Progenitor cell of endocrine pancreas (in vitro differentiated cells): ENCODE measurements at places on chromosomes 11 and 22.
A peak's percentile ranks its signal among the peaks of the same experiment; 100 is the strongest.

DNA sequence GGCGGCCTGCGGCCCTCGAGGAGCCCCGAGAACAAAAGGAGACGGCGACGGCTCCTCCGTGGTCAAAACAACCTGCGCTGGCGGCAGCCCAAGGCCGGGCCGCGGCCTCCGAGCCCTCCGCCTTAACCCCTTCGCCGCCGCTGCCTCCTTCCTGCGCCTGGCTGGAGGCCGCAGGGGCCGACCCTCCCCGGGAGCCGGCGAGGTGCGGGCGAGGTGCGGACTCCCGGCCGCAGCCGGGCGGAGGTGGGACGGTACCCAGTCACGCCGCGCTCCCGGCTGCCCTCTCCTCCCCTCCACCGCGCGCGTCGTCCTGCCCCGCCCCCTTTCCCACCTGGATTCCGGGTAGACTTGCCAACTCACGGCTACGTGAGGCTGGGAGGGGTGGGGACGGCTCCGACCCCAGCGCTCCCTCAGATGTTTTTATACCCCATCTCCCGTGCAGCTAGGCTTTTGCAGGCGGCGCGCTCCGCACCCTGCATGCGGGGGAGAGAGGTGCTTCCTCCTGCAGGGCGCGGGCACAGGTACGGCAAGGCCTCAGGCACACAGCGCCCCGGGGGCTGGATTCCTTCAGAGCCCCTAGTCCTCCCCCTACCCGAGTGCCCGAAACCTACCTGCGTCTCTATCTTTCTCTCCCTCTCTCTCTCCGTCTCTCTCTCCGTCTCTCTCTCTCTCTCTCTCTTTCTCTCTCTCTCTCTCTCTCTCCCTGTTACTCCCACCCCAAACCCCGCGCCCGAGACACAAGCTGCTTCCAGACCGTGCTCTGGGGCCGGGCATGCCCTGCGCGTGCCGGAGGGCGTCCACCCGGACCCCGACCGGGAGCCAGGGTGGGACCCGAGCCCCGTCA, 2.0 kb downstream of the PDGFB start:
- peak; percentile 54 for DNase-seq

- DNase-seq = no peak
Observed at GRCh38 chr11:108289699-108290098, 66.8 kb downstream of the ATM start.

GRCh38 chr11:83206221-83206620, 12.7 kb downstream of the ANKRD42 start:
- no peak for DNase-seq

DNA sequence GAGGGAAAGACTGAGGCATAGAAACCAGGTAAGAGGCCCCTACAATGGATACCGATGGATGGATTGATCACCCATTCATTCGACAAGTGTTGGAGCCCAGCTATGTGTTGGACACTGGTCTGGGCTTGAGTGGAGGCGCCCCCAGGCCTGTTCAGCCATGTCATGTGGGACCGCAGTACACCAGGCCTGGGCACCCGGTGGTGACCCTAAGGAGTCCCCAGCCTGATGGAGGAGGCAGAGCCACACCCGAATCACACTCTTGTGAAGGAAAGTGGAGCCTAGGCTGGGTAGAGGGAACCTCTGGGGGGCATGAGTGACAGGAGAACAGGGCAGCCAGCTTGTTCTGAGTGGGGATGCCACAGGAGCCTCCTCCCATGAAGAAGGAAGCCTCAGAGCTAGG, 10.2 kb downstream of the CACNA1I start:
- DNase-seq = no peak

GRCh38 chr11:444396-445144, 2.8 kb upstream of the ANO9 start:
- DNase-seq = no peak

GRCh38 chr11:46450846-46451477, 59.4 kb upstream of the CHRM4 start:
- DNase-seq = no peak

DNA sequence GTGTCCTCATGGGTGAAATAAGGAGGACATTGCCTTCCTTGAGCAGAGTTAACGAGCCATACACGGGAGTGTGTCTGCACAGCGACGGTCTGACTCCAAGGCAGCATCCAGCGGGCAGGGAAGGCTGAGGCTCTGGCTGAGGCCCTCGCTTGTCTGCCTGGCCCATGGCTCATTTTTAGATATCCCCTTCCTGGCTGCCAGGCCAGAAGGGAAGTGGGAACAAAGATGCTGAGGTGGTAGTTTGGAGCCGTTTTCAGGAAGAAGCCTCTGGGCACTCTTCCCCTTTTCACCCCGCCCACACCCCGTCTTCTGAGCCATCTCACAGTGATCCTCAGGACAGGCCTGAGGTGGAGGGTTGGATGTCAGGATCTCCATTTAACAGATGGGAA, 3.0 kb upstream of the SLCO2B1 start:
- no peak for DNase-seq

DNA sequence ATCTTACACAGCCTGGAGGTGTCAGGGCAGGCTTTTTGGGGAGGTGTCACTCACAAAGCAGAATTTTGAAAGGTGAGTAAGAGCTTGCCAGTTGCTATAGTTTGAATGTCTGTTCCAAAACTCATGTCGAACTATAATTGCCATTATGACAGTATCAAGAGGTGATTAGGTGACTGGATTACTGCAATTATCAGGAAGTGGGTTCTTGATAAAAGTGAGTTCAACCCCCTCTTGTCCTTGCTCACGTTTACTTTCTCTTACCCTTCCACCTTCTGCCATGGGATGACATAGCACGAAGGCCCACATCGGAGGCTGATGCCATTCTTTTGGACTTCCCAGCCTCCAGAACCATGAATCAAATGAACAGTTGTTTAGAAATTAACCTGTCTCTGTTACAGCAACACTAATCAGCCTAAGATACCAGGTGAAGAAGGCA, 4.7 kb upstream of the C11orf86 start:
- DNase-seq = no peak

DNA sequence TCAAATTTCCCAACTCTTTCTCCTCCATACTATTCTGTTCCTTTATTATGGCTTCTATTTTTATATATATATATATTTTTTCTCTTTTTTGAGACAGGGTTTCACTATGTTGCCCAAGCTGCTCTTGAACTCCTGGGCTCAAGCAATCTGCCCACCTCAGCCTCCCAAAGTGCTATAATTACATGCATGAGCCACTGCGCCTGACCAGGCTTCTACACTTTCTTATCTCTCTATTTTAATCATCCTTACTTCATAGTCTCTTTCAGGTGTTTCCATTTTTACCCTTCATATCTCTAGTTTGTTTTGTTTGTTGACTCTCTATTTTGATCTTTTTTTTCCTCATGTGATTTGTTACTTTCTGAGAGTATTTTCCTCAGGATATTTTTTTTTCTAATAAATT, 19.8 kb downstream of the GVQW3 start:
- DNase-seq = no peak

GRCh38 chr11:105878510-105878909, 143.5 kb downstream of the MSANTD4 start:
- no peak for DNase-seq

GRCh38 chr11:126599217-126599897, 243.9 kb downstream of the ST3GAL4 start:
- no peak for DNase-seq

- DNase-seq = no peak
Observed at GRCh38 chr11:34626393-34626792, 5.5 kb downstream of the EHF start.

DNA sequence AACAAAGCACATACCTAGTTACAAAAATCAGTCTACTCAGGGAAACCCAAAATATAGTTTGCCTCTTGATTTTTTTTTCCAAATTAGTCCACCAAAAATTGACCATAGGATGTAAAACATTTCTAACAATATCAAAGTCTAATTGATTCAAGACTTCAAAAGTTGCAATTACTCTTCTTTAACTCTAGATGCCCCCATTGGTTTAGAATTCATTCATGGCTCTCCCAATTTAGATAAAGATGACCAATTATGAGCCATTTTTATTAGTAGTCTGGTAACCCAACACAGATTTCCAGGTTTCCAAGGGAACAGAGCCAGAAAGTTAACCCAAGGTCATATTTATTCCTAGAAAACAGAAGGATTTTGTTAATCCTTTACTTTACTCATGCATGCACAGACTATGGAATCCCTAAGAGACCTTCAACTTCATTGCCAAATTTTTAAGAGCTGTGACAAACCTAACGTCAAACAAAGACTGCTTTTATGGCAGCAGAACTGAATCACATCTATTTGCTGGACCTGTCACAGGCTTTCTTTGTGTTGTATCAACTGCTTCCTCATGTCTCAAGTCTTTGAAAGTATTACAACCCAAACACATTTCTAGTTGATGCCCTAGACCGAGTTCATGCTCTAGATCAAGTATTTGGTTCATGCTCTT, 55.3 kb downstream of the C22orf42 start:
- no peak for DNase-seq

- DNase-seq = no peak
Observed at GRCh38 chr11:88326099-88326498, 11.4 kb downstream of the CTSC start.

- DNase-seq = no peak
Observed at GRCh38 chr22:43526946-43527345, 115.1 kb downstream of the MPPED1 start.

- DNase-seq = no peak
Observed at GRCh38 chr11:70497536-70498075, 99.3 kb downstream of the CTTN start.

DNA sequence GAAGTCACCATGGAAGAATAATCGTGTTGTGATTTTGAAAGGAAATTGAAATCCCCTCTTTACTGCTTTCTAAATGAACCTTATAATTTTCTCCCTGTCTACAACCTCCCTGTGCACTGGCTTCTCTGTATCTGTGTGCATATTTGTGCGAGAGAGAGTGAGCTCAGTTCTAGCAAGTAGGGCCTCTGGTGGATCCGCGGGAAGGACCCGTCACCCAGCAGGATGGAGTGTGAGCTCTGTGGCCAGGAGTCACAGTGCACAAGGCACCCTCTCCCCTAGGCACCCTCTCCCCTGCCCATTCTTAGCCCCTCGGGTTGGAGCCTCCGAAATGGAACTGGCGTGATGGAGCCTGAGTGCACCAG, 109.0 kb downstream of the TRIM29 start:
- no peak for DNase-seq

- DNase-seq = no peak
Observed at GRCh38 chr22:44909241-44909640, 100.6 kb downstream of the PHF21B start.
